Stomach (tissue), 19 donors: ENCODE measurements at places on chromosomes 2 and 18. TPM values are rescaled to one million over a fixed set of nuclear protein-coding genes. Genes with fewer than 3 reads are reported as not detected.
A peak's percentile ranks its signal among the peaks of the same experiment; 100 is the strongest.

GRCh38 chr18:45596036-45596435, 19.2 kb upstream of the SLC14A2 start:
- no peak for DNase-seq

GRCh38 chr2:200609028-200609614, 23.3 kb downstream of the AOX1 start:
- no peak for DNase-seq

GRCh38 chr2:215793747-215794595, 219.4 kb downstream of the MREG start:
- peak; percentile 59 for DNase-seq

DNA sequence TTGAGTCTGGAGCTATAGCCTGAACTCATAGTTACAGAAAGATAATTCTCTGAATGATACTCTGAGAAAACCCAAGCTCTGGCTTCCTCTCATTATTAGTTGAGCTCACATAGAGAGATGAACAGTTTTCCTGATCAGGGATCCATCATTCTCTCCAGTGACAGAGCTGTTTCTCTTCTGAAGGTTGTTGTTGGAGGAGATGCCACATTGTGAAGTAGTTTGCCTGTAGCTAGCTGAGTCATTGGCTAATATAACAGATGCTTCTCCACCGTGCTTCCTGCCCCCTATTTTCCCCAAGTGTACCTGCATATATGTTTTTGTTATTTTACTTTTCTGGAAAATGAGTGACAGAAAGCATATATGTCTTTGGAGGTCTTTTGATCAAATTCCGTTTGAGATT, 64.6 kb downstream of the OSBPL6 start:
- DNase-seq = no peak

DNA sequence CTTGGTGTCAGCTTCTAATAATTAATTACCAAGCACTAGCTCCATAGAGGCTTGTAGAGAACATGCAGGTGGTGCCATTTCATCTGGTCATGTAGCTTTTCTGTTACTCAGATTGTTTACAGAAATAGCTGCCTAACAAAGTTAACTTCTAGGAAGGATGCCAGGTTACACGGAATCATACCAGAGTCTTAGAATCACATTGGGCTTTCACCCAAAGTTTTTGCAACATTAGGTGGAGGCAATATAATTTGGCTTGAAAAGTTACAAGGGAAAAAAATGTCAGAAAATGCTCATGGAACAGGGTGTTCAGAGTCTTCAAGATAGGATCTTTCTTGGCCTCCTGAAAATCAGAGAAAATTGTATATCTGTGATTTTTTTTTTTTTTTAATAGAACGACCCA, 135.6 kb downstream of the ARHGAP15 start:
- DNase-seq = no peak

- DNase-seq = peak; percentile 20
These were observed 23.2 kb downstream of the LAMA3 start for GRCh38 chr18:23712445-23712844.

- DNase-seq = no peak
These were observed 119.2 kb downstream of the MYO5B start for GRCh38 chr18:50075772-50076171.

GRCh38 chr2:100953406-100954043, 48.6 kb upstream of the RPL31 start:
- DNase-seq = no peak

DNA sequence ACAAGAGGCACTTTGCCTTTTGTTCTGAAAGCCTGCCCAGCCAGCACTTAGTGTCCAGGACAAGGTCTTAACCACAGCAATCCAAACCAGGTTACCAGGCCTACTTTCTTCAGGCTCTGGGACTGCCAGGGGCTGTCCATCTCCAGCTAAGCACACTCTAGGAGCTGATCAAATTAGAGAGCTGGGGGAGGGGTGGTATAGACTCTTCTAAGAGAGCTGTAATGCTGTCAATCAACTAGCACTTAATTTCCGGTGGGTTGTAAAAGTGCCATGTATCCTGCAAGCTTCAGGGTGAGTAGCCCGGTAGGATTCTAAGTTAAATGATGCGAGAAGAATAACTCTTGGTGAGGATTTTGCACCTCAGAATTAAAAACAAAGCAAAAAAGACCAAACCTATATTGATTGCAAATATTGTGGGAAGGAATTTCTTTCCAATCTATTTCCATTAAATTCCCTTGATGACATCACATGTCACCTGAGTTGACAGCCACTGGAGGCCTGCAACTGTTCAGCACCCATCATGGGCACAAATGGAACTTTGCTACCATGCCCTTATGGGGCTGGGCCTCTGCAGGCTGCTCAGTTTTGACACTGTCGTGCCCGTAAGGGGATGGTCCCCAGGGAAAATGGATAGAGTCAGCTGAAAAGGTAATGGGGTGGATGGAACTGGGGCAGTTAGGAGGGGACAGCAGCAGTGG, 8.7 kb upstream of the COX7A2L start:
- no peak for DNase-seq

GRCh38 chr2:133498662-133499585, 69.3 kb downstream of the NCKAP5 start:
- DNase-seq = no peak

GRCh38 chr2:215552144-215552580, 116.3 kb upstream of the FN1 start:
- no peak for DNase-seq

- DNase-seq = no peak
These were observed 259.1 kb downstream of the LNPK start for GRCh38 chr2:175743011-175743410.

- DNase-seq = peak; percentile 88
These were observed 19.2 kb downstream of the E2F6 start for GRCh38 chr2:11446733-11447248.

DNA sequence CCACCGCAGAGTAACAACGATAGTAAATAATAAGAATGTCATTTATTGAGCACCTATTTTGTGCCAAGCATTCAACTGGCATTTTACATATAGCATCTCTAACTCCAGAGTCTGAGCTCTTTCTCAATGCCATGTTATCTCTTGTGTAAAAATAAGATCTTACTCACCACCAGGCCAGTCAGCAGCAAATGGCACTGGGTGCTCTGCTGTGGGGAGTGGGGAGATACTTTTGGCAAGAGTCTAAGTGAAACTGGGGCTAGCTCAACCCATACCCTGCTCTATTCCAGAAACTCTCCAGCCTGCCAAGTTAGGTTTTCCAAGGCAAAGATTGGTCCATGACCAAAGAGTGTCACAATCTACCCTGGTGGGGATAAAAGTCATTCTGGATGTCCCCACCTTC, 5.0 kb upstream of the SLC4A3 start:
- DNase-seq = no peak

- no peak for DNase-seq
These were observed 191.5 kb downstream of the MCFD2 start for GRCh38 chr2:46724107-46724506.

- no peak for DNase-seq
These were observed 91.5 kb upstream of the LPIN2 start for GRCh38 chr18:3104190-3105054.

- DNase-seq = no peak
These were observed 45.7 kb upstream of the FAM171B start for GRCh38 chr2:186648130-186648529.

DNA sequence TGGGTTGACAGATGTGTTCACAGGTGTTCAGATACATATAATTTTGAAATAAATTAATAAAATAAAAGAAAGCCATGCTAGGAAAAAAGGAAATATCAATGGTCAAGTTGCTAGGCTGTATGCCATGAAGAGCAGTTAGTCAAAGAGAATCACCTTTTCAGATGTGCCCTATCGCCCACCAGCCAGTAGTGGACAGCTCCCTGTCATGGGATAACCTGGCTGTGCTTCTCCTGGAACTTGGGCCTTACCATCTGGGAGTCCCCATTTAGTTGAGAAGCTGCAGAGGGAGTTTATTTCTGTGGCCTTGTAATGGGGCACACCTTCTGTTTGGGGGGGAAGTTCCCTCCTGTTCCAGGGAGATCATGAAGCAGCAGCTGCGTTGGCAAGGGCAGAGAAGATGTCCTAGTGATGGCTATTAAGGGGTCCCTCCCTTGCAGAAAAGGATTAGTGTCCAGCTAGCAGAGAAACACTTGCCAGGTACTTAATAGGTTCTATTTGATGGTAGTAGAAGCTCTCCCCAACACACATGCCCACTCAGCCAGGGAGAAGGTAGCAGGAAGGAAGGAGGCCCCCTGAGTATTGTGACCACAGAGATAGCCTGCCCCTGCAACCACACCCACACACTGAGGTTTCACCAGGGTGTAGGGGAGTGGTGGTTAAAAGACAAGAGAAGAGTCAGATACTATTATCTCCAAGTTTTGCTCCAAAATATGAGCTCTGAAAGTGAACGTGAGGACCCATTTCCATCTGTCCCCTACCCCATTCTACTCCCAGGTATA, 117.7 kb downstream of the B3GNT2 start:
- DNase-seq = no peak

DNA sequence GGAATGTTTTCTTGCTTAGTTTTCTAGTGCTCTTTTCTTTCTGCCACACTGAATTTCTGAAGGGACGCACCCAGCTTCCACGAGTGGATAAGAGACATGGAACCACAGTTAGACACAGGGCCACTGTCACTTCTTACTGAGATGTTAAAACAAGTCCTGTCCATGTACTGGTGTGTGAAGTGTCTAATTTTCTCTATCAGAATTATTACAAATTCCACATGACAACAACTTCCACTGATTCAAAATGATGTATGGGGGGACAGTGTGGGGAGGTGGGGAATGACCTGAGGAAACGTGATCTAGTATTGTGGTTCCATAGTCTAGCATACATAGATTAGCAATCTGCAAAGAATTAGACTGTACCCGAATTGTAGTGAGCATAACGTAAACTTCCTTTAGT, 169.6 kb downstream of the TMEM247 start:
- no peak for DNase-seq

DNA sequence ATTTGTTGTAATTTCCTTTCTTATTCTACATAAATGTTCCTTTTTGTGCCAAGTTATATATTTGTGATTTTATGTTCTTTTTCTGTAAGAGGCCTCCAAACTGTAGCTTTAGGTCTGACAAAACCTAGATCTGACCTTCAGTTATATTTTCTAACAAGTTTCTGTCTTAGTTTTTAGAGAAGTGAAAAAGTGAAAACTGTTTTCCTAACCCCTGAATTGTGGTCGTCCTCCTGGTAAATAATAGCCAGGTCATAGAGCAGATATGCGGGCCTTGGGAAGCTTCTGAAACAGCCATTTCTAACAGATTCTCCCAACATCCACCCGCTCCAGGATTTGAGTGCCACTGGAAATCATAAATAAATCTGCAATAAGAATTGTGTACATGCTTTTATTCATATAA, 398.4 kb upstream of the CWC22 start:
- DNase-seq = no peak

- no peak for DNase-seq
These were observed 43.7 kb upstream of the TMEM163 start for GRCh38 chr2:134762508-134762907.

DNA sequence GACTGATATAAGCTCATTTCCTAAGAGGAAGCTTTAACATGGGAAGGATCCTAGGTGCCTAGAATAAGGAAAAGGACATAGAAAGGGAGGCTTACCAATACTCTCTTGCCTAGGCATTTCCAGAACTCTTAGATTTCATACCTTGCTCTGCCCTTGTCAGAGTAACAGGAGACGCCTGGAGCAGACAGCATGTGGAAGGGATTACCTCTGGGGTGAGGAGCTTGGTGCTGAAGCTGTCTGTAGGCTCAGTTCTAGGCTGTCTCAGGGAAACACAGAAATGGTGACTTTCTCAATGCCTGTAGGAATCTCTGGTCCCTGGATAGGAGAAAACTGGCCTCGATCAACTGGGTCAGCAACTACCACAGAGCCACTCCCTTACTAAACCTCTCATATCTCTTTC, 150.0 kb downstream of the SLC4A3 start:
- no peak for DNase-seq

The MOCOS gene
- 2.5 TPM for polyA plus RNA-seq

The SUPT7L gene
- polyA plus RNA-seq = 22.0 TPM

The IL36B gene
- polyA plus RNA-seq = not detected

The NDC80 gene
- 3.1 TPM for polyA plus RNA-seq

The IRS1 gene
- 11.0 TPM for polyA plus RNA-seq

The ANKRD29 gene
- polyA plus RNA-seq = 16.5 TPM

The DOK6 gene
- 1.7 TPM for polyA plus RNA-seq

The ALK gene
- polyA plus RNA-seq = not detected

The IL1RN gene
- 40.9 TPM for polyA plus RNA-seq

The CAPN14 gene
- 0.06 TPM for polyA plus RNA-seq

The NYAP2 gene
- not detected for polyA plus RNA-seq

The MOB1A gene
- polyA plus RNA-seq = 30.7 TPM

The GPR17 gene
- polyA plus RNA-seq = 0.19 TPM

The HOXD8 gene
- polyA plus RNA-seq = 1.7 TPM

The SETBP1 gene
- polyA plus RNA-seq = 2.0 TPM

The GAL3ST2 gene
- polyA plus RNA-seq = not detected
